ENCODE measurements at places on chromosomes 7 and 10.

DNA sequence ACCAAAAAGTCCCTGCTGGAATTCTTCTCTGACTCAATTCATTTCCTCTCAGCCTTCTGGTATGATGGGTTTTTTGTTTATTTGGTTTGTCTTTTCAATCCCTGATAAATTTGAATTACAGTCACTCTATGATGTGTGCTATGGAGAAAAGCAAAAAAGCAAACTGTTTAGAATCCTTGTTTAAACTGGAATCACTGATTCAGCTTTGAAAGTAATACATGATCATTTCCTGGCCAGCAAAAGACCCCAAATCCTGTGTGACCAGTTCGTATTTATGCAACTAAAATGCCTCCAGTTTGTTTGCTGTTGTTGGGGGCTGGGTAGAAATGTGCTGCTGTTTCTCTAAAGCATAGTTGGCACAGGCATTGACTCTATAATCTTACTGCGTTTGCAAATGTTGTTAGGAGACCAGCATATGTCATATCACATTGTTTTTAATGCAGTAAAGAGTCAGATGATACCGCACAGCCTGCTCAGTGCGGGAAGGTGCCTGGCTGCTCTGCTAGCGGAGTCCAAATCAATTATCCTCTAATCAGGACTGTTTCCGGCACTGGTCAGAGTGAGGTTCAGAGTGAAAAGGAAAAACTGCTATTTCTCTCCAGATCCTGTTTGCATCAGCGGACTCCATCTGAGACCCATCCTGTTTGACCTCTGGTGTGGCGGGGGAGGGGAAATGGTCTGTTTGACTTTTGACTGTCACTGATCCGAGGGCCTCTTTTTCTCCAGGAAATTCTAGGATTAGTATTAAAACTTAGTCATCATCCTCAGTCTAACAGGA, 40.6 kb upstream of the ADD3 start:
- DNase-seq = peak; percentile 60

DNA sequence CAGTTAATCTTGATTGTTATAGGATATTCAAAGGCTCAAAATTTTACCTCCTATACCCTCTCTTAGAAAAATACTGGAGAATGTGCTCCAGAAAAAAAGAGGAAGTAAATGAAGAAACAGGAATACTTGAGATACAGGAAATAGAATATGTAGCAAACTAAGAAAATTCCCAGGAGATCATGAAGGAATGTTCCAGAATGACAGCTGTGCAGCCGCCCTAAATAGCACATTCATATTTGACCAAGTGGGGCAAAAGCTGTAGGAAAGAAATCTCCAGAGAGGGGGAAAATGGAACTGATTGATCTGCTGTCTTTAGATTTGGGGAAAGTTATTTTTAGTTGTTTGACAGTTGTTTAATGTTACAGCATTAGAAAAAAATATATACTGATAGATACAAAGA, 46.2 kb upstream of the ZEB1 start:
- DNase-seq = no peak

DNA sequence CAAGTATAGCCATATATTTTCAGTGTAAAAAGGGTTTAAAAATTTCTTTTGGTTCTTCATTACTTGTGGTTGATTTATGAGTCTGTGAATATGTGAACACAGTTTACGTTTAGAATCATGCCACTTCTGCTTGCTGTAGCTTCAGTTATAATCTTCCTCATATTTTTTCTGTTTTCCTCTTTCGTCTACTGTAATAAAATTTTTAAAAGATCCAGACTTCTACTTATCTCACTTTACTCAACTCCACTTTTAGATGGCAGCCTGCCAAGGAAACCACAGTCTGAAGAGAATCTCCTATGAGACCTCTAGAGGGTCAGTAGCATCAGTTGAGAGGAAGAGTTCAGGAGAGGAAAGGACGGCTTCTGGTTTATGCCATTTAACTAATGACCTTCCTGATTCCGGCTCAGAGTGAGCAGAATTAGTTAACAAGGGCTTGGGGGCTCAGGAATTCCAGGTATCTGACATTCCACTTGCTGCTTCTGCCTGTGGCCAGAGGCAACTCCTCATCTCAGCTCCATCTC, 21.4 kb downstream of the CREB5 start:
- peak; percentile 3 for DNase-seq

DNA sequence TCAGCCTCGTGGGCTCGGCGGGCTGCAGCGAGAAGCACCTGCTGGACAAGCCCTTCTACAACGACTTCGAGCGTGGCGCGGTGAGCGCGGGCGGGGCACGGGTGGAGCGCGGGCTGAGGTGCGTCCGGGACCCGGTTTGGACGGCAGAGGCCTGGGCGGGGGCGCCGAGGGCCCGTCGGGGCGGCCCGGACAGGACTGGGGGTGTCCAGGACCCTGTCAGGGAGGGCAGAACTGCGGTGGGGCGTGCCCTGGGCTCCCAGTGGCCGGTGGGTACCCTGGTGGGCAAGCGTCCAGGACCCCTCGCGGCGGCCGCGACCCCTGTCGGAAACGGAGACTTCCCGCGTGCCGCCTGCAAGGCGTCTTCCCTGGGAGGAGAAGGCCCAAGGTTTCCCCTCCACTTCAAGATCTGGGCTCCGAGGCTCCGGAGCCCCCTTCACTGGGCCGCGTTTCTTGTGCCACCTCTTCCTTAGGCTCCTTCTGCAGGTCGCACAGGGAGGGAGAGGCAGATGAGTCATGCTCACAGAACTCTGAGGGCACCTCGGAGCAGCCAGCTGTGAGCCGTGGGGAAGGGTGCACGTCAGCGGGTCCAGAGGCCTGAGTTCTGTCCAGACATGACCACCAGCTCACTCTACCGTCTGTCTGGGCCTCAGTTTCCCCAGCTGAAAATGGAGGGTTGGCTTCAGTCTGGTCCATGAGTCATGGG, 485 bp downstream of the ALOX5 start:
- DNase-seq = no peak

- peak; percentile 14 for DNase-seq
Observed at GRCh38 chr10:7529638-7530037, 118.8 kb upstream of the SFMBT2 start.

DNA sequence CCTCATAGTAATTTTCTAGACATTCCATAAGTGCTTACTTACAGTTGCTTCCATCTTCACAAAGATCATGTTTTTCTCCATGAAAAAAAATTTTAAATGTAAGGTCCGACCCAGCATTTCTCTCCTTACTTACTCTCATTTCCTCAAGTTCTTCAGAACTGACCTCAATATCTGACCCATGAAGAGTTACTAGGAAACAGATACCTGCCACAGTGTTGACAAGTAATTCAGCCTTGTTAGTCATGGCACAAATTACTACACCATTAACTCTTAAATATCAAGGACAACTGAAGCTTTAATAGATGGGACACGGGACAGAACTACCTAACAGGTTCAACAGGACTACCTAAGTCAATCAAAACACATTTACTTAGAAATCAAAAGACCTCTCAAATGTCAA, 316.2 kb downstream of the POM121L12 start:
- no peak for DNase-seq

DNA sequence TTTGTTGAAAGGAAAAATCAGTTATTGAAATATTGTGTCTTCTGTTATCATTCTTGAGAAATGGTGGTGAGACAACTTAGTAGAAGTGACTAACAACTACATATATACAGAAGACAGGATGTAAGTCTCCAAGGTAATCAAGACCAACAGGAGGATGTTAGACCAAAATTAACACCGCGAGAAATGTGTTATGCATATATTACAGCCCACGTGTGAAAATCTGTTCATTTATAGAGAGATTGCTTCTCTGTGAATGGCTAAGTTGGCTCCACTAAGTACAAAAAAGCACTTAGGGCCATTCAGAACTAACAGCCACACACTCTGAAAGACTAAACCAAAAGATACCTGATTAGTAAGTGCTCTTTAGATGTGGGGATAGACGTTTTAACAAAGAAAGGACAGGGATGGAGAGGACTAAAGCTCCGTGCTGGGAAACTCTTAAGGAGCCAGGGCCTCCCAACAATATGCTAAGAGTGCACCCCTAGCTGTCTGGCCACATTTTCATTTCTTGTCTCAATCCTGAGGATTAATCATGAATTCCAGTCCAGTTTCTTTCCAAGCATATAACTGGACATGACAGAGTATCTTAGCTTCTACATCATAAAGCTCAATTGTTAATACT, 26.5 kb downstream of the HDAC9 start:
- DNase-seq = no peak

GRCh38 chr10:117762819-117763172, 220.2 kb downstream of the EMX2 start:
- DNase-seq = no peak

DNA sequence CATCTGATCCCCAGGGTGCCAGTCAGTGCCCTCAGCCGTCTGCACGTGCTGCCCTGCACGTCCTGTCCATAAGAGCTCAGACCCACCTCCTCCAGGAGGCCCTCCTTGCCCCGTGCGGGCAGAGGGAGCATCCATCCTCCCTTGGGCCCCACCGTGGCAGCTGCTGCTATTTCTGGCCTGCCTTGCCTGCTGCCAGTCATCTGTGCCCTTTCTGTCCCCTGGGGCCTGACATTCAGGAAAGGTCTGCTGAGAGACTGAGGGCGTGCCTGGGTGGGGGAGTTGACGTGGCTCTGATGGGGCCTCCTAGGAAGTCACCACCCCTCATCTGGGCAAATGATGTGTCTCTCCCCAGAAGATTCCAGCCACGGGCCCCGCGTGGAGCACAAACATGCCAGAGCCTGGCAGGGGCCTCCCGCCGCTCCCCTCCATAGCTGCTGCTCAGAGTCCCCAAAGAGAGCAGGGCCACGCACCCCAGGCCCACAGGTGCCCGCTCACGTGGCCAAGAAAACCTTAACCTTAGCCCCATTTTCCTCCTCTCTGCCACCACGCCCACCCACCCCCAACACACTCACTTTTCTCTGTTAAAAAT, 21.8 kb downstream of the DPYSL4 start:
- DNase-seq = peak; percentile 56

GRCh38 chr10:11610826-11611247, 613 bp downstream of the USP6NL start:
- DNase-seq = no peak

DNA sequence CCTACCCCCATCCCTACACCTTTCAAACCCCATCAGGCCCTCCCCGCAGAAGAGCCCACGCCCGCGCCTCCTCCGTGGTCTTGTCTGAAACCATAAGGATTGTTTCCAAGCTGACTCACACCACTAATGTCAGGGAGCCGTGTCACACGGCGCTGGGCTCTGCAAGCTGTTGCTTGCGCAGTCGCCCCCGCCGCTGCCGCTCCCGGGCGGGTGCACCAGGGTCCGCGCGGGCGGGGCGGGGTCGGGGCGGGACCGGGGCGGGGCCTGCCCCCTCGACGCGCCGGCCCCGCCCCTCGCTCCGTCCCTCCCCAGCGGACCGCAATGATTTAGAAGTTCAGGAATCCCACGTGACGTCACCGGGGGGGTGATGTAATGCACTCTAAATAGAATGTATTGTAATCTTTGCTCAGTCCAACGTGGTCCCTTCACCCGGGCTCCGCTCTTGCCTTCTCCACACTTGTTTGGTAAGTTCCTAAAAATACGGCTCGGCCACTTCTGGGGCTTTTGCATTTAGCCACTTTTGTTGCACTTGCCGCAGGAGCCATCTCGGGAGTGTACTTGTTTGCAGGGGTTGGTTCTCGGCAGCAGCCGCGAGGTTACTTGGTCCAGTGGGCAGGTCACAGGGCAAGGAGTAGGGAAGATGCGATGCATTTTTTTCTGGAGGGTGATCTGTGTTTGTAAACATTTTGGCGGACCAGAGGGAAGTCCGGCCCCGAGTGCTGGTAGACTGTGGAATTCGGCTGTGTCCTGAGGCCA, 3.2 kb upstream of the CREB5 start:
- DNase-seq = peak; percentile 89

- no peak for DNase-seq
Observed at GRCh38 chr10:88546497-88546896, 36.6 kb downstream of the RNLS start.

DNA sequence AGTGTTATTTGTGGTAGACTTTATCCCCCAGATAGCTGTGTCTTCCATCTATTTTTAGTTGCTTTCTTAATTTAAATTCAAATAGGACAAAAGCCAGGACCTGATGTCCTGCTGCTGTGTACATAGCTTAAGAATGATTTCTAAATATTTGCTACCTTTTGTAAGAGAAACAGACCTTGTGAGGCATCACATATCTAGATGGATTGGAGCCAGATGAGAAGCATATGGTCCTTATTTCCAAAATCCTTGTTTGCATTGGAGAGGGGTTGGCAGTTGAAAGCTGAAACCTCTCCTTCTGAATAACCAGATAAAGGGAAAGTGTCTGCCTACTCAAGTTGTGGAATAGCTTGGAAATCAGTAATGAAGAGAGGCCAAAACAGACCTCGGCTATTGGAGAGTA, 50.7 kb upstream of the AMPH start:
- peak; percentile 96 for DNase-seq

- no peak for DNase-seq
Observed at GRCh38 chr10:29969255-29970011, 90.0 kb downstream of the JCAD start.

- DNase-seq = peak; percentile 35
Observed at GRCh38 chr10:74293686-74294371, 142.8 kb downstream of the ADK start.

DNA sequence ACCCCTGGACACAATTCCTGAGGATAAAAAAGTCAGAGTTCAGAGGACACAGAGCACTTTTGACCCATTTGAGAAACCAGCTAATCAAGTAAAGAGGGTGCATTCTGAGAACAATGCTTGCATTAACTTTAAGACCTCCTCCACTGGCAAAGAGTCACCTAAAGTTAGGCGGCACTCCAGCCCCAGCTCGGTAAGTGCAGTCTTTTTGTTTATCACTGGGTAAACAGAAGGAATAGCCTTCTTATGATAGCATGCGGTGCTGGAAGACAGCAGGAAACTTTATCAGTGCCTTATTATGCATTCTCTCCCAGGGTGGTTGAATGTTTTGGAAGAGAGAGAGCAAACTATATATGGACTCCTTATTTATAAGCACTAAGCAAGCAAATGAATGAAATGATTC, 130.5 kb downstream of the CDK14 start:
- no peak for DNase-seq

- no peak for DNase-seq
Observed at GRCh38 chr7:50421043-50421442, 29.1 kb downstream of the FIGNL1 start.

- no peak for DNase-seq
Observed at GRCh38 chr10:3484306-3485056, 300.5 kb downstream of the KLF6 start.

GRCh38 chr7:108114117-108114841, 15.9 kb downstream of the LAMB4 start:
- DNase-seq = peak; percentile 40

DNA sequence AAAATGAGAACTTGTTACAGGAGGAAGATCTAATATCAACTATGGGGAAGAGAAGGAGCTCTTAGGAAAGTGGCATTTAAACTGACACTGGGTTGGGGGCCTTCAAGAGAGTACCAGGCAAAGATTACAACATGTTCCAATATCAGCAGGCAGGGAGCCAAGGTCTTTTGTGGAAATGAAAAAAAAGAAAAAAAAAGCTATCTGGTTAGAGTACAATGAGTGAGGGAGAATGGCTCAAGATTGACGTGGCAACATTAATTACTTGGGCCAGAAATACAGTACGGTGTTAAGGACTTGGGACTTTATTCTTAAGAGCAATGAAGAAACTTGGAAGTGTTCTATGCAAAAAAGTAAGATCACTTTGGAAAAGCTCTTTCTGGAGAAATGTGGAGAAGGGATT, 132.3 kb upstream of the CDK1 start:
- DNase-seq = peak; percentile 1
